Astrocyte (in vitro differentiated cells and primary cell): ENCODE measurements at places on chromosomes 4 and X. TPM values are rescaled to one million over a fixed set of nuclear protein-coding genes. Genes with fewer than 3 reads are reported as not detected.

DNA sequence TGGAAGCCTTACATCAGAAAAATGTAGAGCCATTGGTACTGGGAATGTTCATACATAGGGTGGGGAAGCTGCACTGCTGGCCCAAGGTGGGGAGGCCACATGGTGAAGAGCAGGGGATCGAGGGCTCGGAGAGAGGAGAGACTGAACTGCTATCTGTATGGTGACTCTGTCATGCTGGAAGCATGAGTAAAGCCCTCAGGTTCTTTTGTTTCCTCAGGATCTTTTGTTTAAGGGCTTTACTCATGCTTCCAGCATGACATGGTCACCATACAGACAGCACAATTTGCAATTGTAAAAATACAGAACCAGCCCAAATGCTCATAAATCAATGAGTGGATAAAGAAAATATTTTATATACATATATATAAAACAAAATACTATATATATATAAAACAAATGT lies 78.4 kb downstream of the KLF8 start:
- no peak for DNase-seq

- no peak for DNase-seq
These were observed 227.7 kb upstream of the GPRIN3 start for GRCh38 chr4:89535251-89535650.

GRCh38 chr4:176774852-176775251 lies 17.9 kb downstream of the VEGFC start:
- no peak for DNase-seq

GRCh38 chrX:31132821-31133241 lies 61.0 kb upstream of the FTHL17 start:
- DNase-seq = no peak

GRCh38 chrX:85454295-85454694 lies 74.8 kb upstream of the POF1B start:
- DNase-seq = no peak

DNA sequence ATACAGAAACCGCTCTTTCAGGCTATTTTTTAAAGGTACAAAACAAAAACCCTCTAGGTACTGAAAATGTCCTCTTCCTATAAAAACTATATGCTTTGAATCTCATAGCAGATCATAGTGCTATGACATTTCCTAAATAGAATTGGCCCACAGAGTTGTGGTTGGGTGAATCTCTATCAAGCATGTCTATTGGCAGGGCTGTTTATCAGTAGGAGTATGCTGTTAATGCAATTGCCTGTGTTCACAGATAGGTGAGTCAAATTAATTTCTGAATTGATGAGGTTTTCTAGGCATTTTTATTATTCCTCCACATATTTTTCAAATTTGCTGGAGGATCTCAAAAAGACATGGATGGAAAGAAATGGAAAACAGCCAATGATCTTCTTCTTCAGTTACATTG lies 73.9 kb downstream of the QRFPR start:
- DNase-seq = no peak

DNA sequence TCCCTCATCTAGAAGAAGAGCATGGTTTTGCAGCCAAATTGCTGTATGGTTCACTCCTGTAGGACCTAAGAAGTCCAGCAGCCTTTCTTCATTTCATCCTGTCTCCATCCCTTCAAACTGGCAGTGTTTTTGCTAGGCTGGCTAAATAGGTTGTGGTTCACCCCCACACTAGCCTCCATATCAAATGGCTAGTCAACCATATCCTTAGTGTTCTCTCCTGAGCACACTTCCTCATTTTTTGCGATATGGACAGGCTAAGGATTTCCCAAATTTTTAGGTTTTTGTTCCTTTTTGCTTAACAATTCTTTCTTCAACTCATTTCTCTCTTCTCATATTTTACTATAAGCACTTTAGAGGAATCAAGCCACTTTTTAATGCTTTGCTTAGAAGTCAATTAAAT lies 98.8 kb upstream of the NOCT start:
- no peak for DNase-seq

- no peak for DNase-seq
These were observed 1.9 kb downstream of the BCORL1 start for GRCh38 chrX:129984111-129984958.

DNA sequence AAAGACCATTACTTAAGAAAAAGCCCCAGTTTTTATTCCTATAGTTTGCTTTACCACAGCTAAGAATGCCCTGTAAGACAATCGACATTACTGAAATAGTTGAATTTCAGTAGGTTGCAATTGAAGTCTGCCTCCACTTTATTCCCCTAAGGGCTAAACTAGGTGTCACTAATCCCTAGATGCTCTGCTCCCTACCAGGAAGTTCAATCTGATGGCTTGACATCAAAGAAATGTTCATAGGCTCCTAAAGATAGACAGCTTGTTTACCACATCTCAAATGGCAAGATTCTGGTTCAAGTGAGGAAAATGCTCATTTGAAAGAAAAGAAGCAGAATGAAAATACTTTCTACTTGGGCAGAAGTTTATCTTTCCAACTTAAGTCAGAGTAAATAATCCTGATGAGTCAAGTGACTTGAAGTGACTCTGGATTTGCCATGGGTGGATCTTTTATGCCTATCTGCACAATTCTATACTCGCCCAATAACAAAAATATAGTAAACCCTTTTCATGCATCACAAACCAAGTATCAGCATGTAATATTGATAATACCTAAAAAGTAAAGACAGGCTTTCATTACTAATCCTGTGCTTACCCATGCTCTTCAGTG lies 117.2 kb downstream of the SH3RF1 start:
- no peak for DNase-seq

DNA sequence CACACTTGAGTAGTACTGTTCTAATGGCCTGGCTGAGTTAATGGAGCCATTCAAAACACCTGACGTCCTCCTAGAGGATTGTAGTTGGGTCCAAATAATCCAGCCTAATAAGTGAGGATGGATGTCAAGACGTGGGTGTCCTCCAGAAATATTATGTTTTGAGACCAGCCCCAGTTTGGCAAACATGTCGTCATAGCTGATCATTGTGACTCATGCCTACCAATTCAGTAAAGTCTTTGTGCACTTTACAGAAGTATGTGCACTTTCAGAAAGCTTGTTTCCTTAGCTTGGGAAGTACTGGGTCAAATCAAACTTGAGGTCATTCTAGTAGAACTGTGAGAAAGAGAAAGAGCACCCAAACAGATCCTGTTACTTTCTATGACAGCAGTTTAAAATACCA lies 37.6 kb upstream of the GLRA2 start:
- no peak for DNase-seq

DNA sequence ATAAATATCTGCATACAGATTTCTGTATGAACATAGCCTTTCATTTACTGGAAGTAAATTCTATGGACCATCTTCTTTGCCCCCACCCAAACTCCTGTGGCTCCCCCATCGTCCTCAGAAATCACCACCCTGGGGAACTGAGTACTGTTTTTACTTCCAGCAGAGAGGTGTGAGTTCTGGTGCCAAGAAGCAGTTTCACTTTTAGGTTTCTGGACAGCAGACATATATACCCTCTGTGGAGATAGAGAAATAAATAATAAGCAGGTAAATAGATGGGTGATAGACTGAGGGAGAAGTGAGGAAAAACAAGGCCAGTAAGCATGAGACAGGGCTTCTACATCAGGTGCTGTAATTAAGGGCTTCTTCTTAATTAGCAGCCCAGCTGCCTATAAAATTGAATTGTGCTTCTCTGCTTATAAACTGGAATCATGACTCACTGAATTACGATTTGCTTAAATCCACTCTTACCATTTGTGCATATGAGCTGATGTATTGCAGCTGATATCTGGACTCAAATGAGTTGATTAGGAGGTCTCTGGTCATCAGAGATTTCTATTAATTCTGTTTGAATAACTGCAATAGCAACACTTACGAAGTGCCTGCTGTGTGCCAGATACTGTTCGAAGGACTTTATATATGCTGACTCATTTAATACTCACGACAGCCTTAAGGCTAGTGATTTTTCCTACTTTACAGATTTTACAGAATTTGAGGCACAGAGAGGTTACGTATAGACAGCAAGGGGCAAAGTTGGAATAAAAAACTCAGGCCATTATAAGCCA lies 60.8 kb upstream of the DHX15 start:
- DNase-seq = peak; percentile 54

GRCh38 chr4:101122019-101122418 lies 225.3 kb downstream of the PPP3CA start:
- no peak for DNase-seq

- DNase-seq = peak; percentile 64
These were observed 59.0 kb upstream of the C1QTNF7 start for GRCh38 chr4:15368856-15369255.

Gene MBNL3
- total RNA-seq = 3.5 and 4.1 TPM in 2 replicates

Gene PABPC1L2B
- total RNA-seq = 0.14 TPM in 1 of 2 replicates, not detected in the other

Gene MXRA5
- total RNA-seq = 23.3 and 60.6 TPM in 2 replicates

Gene TAF1
- 23.3 and 24.8 TPM in 2 replicates for total RNA-seq

Gene NUP62CL
- 0.52 TPM in 1 of 2 replicates, not detected in the other for total RNA-seq
